ENCODE measurements at places on chromosomes 12 and 14. TPM values are rescaled to one million over a fixed set of nuclear protein-coding genes. Genes with fewer than 3 reads are reported as not detected.

- no peak for DNase-seq
Measured at GRCh38 chr12:54624315-54625279, 10.1 kb downstream of the LACRT start.

- no peak for DNase-seq
Measured at GRCh38 chr14:47302121-47302520, 373.3 kb downstream of the MDGA2 start.

DNA sequence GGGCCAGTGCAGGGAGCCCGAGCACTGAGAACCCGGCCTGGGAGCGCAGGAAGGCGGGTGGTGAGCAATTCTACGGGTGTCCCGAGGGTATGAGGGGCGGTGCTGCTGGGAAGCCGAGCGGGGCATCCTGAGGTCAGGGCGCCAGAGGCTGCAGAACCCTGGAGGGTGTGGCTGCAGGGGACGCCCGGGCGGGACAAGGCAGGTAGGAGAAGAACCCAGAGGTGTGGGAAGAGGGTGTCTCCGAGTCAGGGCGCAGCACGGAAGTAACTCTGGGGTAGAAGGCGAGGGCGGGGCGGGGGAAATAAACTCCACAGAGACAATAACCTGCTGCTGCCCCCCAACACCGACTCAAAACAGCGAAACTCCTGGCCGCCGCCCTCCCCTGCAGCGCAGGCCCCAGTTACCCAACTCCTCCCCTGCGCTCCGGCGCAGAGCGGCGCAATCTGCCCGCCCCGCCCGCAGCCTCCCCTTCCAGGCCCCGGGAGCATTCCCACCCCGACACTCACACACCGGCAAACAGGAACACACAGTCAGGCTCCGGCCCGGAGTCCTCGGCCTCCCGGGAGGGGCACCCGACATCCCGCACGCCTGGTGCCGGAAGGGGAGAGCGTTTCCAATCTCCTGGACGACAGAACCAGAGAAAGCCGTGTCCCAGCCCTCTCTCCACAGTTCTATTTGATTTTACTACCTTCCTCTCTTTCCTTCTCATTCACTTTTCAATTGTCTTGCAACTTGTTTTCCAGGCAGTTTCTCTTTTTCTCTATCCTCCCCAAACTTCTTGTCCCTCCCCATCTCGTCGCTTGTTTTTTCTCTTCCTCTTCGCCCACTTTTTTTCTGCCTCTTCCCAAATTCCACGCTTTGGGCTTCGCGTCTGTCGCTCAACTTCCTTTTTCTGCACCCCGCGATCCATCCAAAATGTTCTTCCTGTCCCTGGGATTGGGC lies 2.4 kb downstream of the HRK start:
- no peak for DNase-seq

- no peak for DNase-seq
Measured at GRCh38 chr14:96304956-96305355, 48.9 kb downstream of the BDKRB1 start.

DNA sequence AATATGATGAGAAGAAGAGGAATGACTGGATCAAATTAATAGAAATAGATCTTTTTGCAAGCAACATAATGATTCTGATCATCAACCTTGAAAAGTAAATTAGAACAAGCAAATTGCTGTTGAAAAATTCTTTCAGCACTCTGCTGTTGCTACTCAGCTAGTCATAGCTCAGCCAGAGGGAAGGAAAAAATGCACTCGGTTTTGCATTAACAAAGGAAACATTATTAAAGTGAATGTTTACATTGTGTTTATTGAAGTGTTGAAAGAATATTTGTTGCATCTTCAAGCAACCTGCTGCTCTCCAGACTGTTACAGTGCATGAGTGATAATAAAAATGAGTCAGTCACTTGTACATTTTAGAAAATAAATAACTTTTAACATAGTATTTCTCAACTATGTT lies 26.5 kb downstream of the AP5M1 start:
- DNase-seq, result no peak

Gene HOTAIR
- total RNA-seq, result 0.35 TPM

Gene MIP
- not detected for total RNA-seq

Measured in gastrocnemius medialis (tissue), 4 donors.